Femur (tissue), 1 donor: ENCODE measurements at places on chromosomes 13 and 19.

DNA sequence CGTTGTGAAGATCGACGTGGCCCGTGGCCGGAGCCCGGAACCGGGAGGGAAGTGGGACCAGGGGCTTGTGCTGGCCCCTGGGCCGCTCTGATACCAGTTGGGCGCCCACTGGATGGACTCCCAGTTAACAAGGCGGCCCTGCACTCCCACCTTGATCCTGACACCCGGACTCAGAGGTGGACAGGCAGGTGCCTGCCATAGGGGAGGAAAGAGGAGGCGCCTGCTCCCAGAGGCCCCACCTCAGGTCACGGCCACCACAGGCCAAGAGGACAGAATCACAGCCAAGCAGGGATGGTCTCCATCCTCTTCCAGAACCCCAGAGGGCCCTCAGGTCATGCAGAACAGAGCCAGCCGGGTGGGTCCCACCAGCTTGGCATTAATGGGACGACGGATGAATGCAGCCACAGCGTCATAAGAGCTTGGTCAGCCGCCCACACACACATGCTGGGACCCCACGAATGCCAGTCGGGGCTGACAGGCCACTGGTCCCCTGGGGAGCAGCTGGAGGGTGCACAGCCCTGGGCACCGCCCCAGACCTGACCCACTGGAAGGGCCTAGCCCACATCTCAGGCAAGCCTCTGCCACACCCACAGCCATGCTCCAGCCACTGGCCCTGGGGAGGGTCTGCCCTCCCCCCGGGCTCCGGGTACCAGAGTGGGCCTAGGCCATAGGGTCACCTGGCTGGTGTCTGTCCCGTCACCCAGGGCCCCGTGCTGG is 9.6 kb upstream of the KLF16 start:
- no peak for DNase-seq

DNA sequence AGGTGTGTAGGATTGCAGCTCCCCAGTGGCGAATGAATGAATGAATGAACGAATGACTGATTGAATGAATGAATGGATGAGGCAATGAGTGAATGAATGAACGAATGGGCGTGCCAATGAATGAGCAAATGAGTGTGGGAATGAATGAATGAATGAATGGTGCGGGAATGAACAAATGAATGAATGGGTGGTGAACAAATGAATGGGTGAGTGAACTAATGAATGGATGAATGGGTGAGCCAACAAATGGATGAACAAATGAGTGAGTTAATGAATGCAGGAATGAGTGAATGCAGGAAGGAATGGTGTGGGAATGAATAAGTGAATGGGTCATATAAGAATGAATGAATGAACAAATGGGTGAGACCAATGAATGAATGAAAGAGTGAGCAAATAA is 14.7 kb downstream of the ANKRD24 start:
- no peak for DNase-seq

DNA sequence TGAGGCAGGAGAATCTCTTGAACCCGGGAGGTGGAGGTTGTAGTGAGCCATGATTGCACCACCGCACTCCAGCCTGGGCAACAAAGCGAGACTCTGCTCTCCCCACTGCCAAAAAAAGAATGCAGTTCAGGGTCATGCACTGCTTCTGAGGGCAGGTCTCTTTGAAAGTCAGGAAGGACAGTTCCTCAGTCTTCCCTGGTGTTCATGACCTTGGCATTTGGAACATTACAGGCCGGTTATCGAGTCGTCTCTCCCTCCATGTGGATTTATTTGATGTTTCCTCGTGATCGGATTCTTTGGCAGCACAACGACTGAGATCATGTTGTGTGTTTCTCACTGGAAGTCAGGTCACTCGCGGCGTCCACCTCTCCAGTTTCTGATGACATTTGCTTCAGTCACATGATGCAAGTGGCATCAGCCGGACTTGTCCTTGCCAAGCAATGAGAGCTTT is 17.2 kb downstream of the FGF21 start:
- DNase-seq = no peak

DNA sequence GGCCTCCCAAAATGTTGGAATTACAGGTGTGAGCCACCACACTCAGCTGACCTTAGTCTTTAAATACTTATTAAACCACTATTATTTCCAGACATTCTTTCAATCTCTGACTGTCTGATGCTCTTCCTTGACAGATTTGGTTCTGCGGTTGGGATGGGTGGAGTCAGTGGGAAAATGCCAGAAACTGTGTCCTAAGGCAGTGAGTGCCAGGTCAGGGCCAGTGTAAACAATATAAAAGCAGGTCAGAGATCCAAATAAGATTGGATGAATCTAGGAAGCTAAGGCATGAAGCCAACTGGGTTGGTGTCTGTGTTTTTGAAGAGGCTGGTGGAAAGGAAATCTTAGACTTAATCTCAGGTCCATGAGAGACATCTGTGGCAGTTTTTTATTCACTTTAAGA is 74.7 kb downstream of the KLF5 start:
- DNase-seq = no peak

DNA sequence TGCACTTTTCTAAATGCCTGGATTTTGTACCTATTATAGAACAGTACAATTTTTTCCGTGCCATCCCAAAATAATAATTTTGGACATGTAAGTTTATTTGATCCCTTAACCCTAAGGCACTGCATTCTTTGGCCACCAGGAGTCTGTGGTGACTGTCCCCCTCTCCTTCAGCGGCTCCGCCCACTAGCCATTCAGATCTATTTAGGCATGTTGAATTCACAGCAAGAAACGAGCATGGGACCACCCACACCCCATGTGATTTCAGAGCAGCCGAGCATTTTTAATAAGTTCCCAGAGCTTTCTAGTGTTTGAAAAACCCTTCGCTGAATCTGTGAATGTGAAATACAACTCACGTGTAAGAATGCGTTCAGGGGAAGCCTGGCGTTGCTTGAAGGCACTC is 567.5 kb downstream of the MYO16 start:
- DNase-seq = no peak

DNA sequence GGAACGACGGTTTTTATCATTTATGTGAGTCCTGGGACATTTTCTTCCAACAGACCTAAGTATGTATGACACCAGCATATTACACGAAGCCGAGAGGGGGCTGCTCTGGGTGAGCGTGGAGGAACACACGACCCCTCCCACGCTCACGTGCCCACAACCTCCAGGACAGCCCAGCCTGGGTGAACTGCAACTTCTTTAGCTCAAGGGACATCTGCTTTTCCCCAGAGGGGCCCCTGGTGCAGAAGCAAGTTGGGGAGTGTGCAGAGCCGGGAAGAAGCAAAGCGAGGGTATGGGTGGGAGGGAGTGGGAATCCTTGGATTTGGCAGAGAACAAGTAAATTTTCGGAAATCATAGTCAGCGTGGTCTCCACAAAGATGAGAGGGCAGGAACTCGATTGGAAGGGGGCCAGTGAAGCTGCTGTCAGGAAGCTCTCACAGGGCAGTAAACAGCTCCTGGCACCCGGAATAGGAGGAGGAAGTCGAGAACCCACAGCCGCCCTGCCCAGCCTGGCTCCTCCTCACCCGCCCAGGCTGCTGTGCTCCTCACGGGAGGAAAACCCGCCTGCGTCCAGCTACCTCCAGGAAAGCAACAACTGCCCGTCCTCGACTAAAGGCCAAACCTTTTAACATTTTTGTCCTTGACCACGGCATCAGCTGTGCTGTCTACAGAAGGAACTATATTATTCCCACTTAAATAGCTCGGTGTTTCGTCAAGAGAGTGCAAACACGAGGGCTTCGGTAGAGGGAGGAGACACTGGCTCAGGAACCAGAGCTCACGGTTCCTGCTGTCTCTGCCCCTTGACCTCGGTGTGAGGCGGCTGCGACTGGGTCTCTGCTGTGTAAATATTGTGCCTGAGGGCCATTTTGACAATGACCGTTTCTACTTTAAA is 17.2 kb upstream of the CFAP97D2 start:
- DNase-seq = peak; percentile 79
